ENCODE measurements at places on chromosomes 5 and 9. TPM values are rescaled to one million over a fixed set of nuclear protein-coding genes. Genes with fewer than 3 reads are reported as not detected.

Gene ADAMTS16
- not detected for total RNA-seq

Gene FOXD4
- not detected for total RNA-seq

Gene FOXD4L3
- not detected for total RNA-seq

Gene GNPDA1
- total RNA-seq: 52.2 TPM

Gene FKBP15
- total RNA-seq: 14.6 TPM

Gene TESK1
- total RNA-seq: 16.1 TPM

Gene CENPK
- total RNA-seq: 2.6 TPM

Gene COMMD10
- total RNA-seq: 22.6 TPM

Gene GABRA1
- total RNA-seq: not detected

Gene IL6ST
- 1,046 TPM for total RNA-seq

Gene RASGRF2
- total RNA-seq: 0.18 TPM

Gene TMEM174
- total RNA-seq: not detected

Gene CSF1R
- not detected for total RNA-seq

Gene AGPAT2
- 90.6 TPM for total RNA-seq

Gene RGS7BP
- 0.36 TPM for total RNA-seq

Gene JAKMIP2
- total RNA-seq: not detected

Gene CREBRF
- 8.9 TPM for total RNA-seq

Gene TMC1
- total RNA-seq: not detected

Gene FAXDC2
- 7.8 TPM for total RNA-seq

Gene MARCHF11
- not detected for total RNA-seq

Gene C7
- total RNA-seq: 1,610 TPM

Gene PALM2AKAP2
- total RNA-seq: 2.9 TPM

Gene ERAP2
- total RNA-seq: 10.7 TPM

Gene AGXT2
- total RNA-seq: not detected

Gene CXCL14
- not detected for total RNA-seq

Gene PTGES
- total RNA-seq: 1.1 TPM

Gene SLC6A3
- not detected for total RNA-seq

Gene PRUNE2
- 5.2 TPM for total RNA-seq

Gene AK3
- 46.6 TPM for total RNA-seq

Gene C9orf153
- not detected for total RNA-seq

Gene PCDH12
- total RNA-seq: 9.2 TPM

Gene FGF1
- total RNA-seq: 37.7 TPM

Gene SHROOM1
- total RNA-seq: 5.2 TPM

Gene CCL28
- 2.9 TPM for total RNA-seq

Gene UHRF2
- total RNA-seq: 23.8 TPM

Gene NEUROG1
- total RNA-seq: not detected
